ENCODE measurements at places on chromosomes 5 and 9.

DNA sequence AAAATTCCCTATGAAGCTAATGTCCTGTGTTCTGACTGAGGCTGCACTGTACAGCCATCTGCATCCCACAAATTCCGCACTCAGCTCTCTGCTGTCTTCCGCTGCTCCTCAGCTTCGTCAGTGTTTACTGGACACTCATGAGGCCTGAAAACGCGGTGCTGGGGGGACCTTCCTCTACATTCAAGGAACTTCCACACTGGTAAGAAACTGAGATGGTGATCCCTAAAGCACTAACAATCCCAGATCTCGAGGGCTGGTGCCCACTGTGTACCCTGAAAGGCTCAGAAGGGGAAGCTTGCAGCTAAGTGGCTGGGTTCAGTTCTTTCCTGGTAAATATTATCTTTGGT, 117.9 kb downstream of the NRG2 start:
- DNase-seq = no peak

DNA sequence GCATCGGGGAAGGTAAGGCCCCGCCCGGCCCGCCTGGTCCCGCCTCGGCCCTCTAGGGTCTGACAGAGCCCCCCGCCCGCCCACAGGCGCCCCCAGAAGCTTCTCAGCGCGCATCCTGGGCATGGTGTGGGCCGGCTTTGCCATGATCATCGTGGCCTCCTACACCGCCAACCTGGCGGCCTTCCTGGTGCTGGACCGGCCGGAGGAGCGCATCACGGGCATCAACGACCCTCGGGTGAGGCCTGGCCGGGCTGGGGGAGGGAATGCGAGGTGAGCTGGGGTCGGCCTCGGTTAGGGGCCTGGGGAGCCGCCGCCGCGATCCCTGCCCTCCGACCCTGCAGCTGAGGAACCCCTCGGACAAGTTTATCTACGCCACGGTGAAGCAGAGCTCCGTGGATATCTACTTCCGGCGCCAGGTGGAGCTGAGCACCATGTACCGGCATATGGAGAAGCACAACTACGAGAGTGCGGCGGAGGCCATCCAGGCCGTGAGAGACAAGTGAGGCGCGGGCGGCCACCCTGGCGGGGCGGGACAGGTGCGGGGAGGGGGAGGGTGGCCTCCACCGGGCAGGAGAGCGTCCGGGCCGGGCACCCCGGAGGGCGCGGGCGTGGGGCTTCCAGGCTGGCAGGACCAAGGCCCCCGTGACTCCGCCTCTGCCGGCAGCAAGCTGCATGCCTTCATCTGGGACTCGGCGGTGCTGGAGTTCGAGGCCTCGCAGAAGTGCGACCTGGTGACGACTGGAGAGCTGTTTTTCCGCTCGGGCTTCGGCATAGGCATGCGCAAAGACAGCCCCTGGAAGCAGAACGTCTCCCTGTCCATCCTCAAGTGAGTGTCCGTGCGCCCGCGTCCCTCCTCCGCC, 7.1 kb downstream of the LRRC26 start:
- no peak for DNase-seq

GRCh38 chr5:140388052-140388451, 13.6 kb upstream of the ANKHD1 start:
- DNase-seq = no peak

- no peak for DNase-seq
Measured at GRCh38 chr9:76444322-76444929, 14.6 kb upstream of the GCNT1 start.

DNA sequence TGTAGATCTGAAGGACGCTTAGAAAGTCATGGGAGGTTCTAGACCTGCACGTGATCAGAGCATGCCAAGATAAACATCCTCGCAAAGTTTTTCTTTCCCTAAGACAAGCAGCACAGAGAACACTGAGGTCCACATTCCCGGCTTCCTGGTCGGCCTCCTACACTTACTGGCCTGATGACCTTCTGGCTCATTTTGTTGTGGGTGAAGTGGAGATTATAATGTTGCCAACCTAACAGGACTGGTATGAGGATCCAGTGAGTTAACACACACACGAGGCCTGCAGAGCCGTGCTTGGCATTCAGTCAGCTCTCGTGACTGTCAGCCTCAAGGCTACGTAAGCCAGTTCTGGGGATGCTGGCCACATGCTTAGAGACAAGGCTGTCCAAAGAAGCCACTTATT, 186.0 kb downstream of the TENT4A start:
- DNase-seq = no peak

- DNase-seq = no peak
Measured at GRCh38 chr5:87916320-87916719, 352.3 kb downstream of the TMEM161B start.

DNA sequence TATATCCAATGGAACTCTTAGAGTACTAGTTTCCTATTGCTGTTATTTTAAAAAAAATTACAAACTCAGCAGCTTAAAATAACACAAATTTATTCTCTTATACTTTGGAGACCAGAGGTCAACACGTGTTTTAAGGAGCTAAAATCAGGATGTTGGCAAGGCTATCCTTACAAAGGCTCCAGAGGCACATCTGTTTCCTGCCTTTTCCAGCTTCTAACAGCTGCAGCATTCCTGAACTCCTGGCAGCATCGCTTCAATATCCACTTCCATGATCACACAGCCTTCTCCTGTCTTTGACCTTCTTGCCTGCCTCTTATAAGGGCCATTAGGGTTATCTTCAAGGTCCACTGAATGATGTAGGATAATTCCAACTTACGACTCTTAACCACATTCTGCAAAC, 92.2 kb upstream of the CCNG1 start:
- no peak for DNase-seq

DNA sequence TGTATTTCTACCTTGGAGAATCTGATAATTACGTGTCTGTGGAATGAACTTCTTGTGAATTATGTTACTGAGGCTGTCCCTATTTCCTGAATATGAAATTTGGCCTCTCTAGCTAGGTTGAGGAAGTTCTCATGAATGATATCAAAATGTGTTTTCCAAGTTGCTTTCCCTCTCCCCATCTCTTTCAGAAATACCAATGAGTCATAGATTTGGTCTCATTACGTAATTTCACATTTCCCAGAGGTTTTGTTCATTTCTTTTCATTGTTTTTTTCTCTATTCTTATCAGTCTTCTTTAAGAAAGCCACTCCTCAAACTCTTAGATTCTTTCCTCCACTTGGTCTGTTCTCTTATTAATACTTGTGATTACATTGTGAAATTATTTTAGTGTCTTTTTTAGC, 923.8 kb upstream of the CDH9 start:
- DNase-seq = no peak

GRCh38 chr9:81363916-81364480, 325.3 kb downstream of the TLE1 start:
- no peak for DNase-seq

GRCh38 chr5:983238-983524, 25.4 kb upstream of the NKD2 start:
- no peak for DNase-seq

GRCh38 chr9:97572892-97573365, 60.2 kb downstream of the TSTD2 start:
- DNase-seq = no peak

DNA sequence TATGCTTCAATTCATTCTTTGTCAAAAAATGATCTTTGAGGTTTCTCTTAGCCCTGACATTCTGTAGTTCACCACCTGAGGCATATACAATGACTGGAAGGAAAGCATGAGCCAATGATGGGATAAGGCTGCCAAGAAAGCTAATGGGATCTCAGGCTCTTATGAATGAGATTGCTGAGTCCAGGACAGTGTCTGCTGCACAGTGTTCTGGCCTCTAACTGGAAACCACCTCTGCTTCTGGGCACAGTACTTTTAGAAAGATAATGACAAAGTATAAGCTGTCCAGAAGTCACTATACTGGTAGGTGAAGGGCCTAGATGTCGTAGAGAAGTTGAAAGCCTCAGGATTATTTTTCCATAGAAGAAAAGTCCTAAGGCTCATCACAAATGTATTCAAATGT, 69.1 kb upstream of the PAPPA start:
- DNase-seq = no peak

DNA sequence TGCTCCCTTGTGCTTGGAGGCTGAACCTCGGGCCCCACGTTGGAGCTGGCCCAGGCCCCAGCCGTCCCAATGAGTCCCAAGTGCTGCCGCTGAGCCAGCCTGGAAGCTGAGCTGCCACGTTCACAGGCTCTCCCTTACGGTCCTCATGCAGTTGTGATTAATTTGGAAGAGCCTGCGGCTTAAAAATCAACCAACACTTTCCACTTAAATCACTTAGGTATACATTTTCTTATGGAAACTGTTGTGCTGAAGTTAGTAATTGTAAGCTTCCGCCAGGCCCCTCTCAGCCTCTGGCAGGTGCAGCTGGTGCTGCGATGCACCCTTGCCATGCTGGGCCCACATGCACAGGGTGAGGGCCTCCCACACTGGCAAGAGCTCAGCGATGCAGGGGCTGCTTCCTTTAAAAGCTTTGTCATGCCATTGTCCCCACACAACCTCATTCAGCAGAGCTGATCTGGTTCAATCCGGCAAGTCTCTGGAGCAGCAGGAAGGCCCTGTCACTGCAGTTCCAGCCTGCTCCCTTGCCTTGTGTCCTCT, 61.0 kb downstream of the IPPK start:
- DNase-seq = no peak

DNA sequence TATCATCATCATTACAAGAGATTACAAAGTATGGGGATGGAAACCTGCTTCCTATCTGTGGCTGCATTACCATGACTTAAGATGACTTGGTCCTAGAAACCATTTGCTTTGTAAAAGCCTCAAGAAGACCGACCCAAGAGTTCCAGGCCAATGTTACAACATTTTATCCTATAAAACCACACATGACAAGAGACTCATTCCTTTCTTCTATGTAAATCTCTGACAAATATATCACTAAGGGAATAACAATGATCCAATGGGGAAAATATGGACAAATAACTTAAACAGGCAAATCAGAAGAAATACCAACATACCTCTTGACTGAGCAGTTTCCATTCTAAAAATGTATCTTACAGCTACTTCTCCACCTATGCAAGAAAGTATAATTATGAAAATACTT, 44.3 kb upstream of the VPS13A start:
- DNase-seq = no peak

DNA sequence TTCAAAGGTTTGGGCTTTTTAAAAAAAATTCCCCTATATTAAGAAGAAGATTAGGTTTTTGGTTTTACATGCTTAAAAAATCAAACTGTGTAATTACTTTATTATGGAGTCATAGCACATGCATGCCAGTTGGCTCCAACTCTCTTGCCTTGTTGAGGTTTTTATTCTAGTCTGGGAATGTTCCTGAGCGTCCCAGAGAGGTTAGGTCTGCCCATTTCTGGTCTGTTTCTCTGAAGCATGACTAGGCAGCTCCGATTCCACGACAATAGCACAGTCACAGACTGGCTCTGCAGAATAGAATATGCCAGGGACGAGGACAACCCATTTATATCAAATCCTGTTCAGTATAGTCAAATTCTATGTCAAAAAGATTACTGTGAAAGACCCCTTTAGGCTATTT, 217.0 kb downstream of the PCSK5 start:
- no peak for DNase-seq

DNA sequence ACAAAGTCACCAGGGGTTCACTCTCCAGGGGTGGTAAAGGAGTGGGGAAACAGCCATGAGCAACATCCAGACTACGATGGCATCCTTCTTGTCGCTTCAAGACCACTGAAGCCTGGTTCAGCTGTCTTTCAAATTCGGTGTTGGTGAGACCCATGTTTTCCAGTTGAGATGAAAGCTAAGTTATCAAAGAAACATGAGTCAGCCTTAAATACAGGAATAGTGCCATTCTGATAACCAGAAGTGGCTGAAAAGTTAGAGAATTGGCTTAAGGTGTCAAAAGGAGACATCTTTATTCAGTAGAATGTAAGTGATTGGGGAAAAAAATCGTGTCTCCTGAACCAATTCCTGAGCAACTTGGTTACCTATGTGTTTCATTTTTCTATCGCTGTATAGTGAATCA, 7.0 kb upstream of the CARD19 start:
- no peak for DNase-seq

- no peak for DNase-seq
Measured at GRCh38 chr9:136409557-136410455, 608 bp downstream of the ENTR1 start.

DNA sequence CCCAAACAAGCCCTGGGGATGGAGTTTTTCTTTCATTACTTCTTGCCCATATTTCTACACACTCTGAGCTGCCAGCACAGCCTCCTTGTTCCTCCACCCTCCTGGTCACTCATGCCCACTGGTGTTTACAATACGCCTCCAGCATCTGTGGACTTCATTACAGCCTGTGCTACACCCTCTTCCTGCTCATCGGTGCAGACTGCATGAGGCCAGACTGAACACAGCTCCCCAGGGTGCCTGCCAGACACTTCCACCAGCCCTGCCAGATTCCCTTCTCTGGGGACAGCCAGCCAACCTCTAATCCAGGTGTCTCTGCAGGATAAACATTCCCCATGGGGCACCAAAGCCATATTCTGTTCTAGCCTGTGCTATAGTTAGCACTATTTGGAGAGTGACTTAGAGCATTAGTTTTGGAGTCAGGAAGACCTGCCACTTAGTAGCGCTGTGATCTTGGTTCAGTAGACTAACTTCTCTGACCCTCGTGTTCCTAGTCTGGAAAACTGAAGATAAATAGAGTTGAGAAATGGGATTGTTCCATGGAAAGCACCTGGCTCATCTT, 163.8 kb upstream of the KLF4 start:
- no peak for DNase-seq

GRCh38 chr5:68699966-68700365, 393.8 kb upstream of the SLC30A5 start:
- DNase-seq = no peak

GRCh38 chr5:127700237-127700766, 2.9 kb upstream of the CCDC192 start:
- DNase-seq = no peak

- no peak for DNase-seq
Measured at GRCh38 chr5:78773655-78774054, 125.1 kb upstream of the LHFPL2 start.

DNA sequence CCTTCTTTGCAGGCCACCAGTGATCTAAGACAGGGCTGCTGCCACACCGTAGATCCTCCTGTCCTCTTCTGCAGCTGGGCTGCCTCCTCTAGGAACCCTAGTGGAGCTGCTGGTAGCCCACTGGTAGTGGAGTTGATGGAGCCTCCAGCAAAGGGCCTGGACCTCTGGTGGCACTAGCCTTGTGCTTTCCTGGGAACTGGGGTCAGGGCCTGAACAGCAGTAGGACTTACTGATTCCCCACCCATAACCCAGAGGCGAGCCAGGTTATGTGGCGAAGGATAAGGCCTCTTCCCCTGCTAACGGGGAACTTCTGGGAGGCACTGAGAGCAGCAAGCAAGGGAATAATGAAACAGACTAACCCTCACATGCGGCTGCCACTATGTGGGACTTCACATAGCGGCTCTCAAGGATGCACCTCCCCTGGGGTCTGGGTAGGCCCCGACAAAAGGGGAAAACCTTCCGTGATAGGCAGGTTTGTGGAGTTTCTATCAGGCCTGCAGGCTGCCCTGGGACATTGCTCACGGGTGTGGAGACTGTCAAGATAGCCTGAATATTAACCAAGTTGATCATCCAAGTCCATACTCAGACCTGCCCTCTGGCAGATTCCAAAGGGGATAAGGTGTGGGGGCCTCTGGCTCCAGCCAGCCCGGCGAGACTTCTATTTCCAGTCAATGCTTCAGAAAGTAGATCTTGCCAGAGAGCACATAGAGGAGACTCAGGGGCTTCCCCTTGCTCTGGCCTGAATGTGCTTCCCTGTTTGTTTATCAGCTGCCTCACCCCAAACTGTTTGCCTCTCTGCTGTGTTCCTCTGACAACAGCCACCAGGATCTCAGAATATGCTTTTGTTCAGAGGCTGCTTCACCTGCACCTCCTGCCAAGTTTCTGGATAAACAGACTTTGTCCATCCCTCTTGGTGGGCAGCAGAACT, 7.4 kb downstream of the SLC22A4 start:
- DNase-seq = no peak

All from stimulated activated CD8-positive, alpha-beta memory T cell treated with anti-CD3 and anti-CD28 coated beads, Interleukin-4, amount 100 ng/mL, for 1 hour (primary cell).